CD4-positive, alpha-beta T cell (primary cell): ENCODE measurements at places on chromosomes 13 and 19.

- DNase-seq = peak; percentile 81
Measured at GRCh38 chr19:14505488-14506239, 9.7 kb upstream of the GIPC1 start.

- no peak for DNase-seq
Measured at GRCh38 chr13:39254601-39255000, 216.3 kb downstream of the NHLRC3 start.

DNA sequence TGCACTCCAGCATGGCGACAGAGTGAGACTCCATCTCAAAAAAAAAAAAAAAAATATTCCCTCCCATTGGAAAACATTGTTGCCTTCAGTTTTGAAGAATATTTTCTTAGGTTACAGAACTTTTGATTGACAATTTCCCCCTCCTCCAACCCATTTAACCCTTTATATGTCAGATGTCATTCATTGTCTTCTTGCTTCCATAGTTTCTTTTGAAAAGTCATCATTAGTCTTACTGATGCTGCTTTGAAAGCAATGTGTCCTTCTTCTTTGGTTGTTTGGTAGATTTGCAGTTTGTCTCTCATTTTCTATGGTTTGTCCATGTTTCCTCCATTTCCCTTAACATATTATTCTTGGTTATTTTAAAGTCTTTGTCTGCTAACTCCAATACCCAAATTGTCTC lies 25.4 kb downstream of the ZNF558 start:
- DNase-seq = no peak

DNA sequence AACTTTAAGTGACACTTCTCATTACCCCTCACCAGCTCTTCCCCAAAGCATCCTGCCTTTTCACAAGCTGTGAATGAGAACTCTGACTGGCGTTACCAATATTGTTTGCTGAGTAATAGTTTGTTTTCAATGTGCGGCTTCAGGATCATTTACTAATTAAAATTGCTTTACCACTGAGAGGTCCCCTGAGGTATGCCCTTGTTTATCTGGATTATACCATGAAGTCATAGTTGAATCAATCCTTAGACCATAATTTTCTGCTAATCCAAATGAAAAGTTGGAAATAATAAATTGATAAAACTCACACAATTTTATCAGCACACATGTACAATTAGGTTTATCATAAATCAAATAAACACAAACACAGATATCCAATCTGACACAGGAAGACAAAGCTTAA lies 568.8 kb downstream of the PCDH9 start:
- DNase-seq = no peak

DNA sequence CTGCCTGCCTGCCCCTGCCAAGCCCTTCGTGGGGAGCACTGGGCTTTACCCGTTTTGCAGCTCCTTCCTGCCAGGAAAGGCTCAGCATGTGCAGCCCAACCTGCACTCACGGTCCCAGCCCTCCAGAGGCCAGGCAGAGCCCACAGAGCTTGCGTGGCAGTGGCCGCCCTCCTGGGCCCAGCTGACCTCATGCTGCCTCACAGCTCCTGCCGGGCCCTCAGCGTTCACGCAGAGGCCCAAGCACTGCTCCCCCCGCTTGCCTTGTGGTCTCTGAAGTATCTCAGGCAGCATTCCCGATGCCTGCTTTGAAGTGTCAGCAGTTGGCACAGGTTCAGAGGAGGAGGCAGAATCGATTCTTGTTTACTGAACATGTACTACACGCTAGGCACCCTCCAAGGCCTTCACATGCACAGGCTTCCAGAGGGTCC lies 32.5 kb downstream of the CAPN12 start:
- DNase-seq = no peak

- DNase-seq = no peak
Measured at GRCh38 chr19:12111943-12112637, 28.1 kb downstream of the ZNF20 start.

DNA sequence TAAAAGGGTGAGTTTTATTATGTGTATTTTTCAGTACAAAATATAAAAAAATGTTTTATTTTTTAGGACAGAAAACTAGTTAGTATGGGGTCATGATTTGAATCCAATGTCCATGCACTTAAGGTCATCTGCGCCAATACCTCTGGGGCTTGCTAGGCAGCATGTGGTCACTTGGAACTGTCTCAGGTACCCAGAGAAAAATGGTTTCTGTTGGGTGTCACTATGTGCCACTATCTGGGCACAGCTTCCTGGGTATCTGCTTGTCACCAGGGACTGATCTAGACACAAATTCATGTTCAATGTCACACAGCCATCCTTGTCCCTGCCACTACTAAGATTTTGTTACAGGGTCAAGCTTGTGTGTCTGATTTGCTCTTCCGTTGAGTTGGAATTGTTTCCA lies 100.4 kb downstream of the RGCC start:
- DNase-seq = no peak

DNA sequence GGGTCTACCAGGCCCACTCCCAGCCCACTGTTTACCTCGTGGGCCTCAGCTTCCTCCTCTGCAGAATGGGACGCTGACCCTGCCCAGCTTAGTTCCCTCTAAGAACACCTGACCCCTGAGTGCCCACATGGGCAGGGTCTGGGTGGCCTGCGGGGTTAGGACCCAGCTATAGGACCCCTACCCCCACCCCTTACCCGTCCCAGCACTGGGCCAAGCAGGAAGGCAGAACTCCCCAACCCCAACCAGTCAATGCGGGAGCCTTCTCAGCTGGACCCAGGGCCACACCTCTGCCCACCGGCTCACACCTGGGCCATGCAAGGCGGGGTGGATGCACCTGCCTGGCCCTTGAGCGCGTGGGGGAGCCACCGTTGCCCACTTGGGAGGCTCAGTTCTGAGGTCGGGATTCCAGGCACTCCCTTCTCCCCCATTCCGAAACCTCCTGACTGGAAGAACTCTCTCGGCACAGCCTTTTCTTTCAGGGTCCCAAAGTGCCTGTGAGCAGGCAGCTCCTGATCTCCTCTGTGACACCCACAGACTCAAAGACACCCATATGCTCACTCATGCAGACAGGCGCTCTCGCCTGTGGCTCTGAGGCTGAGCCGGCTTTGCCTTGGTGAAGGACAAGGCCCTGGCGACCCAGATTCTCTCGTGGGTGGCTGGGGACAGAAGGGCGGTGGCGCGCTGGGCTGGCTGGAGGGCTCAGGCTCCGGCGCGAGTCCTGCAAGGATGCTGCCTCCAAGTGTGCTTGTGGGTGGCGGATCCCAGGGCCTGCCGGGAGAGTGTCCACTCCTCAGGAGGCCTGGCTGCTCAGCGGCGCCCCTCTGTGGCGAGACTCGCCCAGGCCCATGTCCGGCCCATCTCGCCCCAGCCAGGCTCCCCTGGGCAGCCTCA lies 27.9 kb upstream of the PARP4 start:
- no peak for DNase-seq

DNA sequence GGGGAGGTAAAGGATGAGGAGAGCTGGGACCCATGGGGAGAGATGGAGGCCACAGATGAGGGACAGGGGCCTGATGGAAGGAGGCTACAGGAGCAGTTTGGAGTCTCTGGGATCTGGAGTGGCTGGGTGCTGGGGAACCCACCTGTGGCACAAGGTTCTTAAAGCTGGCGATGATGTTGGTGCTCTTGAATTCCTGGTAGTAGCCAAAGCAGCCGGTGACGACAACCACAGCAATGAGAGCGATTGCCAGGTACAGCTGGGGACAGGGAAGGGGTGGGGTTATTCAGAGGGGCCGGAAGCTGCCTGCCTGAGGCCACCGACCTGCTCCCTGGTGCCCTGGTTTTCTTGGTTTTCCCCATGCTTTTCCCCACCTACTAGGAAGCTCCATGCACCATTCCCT lies 2.8 kb downstream of the ATP4A start:
- DNase-seq = no peak

DNA sequence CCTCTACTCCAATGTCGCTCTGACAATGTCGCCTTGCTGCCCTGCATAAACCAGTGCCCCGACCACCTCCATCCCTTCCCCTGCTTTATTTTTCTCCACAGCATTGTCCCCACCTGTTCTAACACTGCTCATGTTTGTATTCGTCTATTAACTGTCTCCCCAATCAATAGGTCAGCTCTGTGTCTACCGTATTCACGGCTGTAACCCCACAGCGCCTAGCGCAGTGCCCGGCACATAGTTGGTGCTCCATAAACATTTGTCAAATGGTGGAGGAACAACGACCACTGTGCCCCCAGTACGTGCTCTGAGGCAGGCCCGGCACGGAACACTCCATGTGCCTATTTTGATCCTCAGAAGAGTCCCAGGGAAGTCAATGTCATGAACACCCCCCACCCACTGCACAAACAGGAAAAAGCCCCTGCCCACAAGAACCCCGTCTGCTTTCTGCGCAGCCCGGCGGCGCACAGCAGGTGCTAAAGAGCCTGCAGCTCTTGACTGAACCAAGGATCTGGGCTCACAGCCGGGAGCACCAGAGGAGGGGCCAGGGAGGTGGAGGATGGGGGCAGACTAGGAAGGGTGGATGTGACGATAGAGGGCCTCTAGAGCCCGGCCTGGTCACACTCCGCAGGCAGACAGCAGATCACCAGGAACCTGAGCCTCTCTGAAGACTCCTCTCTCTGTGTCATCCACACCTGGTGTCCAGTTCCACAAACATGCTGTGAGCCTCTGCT lies 1.8 kb upstream of the CEACAM16 start:
- DNase-seq = no peak

- DNase-seq = no peak
Measured at GRCh38 chr13:20168396-20168795, 7.5 kb upstream of the GJA3 start.

DNA sequence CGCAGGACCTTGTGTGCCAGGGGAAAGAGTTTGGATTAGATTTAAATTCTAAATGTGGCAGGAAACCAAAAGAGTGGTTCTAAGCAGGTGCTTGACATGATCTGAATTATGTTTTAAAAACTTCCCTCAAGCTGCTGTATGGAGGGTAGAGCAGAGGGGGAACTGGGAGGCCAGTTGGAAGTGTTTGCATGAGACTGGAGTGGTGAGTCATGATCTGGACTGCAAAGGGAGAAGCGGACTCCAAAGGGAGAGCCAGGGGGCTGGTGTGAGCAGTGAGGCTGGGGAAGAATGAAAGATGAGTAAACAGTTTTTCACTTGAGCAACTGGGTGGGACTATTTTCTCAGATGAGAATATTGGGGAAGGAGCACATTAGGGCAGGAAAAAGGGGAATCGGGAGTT lies 206.1 kb downstream of the DNAJC15 start:
- DNase-seq = no peak

- DNase-seq = no peak
Measured at GRCh38 chr19:15684828-15685227, 11.9 kb downstream of the CYP4F12 start.

DNA sequence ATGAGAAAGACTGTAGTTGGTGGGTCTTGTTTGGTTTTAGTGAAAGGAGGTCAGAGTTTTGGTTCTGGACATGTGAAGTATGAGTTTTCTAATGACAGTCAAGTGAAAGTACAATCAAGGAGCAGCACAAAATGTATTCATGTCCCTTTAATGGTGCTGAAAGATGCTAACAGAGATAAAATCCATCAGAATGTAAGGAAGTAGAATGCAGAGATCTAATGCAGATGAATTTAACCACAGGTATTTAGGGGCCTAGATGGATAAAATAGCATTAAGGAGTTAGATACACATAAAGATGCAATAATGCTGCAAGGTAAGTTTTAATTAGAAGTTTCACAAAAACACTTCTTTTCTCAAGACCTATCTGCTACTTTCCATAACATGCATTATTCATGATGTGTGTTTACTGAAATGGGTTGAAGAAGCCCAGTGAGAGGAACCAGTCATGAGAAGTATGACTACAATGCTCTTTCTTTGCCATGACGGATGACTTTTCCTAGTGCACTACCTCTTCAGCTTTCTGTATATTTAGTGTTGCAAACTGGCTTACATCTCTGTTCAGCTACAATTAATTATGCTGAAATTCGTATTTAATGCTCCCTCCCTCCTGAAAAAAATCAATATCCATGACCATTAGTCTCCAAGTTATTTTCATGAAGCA lies 222.9 kb upstream of the HTR2A start:
- no peak for DNase-seq

GRCh38 chr13:113588394-113589111 lies 4.0 kb downstream of the TFDP1 start:
- DNase-seq = no peak

DNA sequence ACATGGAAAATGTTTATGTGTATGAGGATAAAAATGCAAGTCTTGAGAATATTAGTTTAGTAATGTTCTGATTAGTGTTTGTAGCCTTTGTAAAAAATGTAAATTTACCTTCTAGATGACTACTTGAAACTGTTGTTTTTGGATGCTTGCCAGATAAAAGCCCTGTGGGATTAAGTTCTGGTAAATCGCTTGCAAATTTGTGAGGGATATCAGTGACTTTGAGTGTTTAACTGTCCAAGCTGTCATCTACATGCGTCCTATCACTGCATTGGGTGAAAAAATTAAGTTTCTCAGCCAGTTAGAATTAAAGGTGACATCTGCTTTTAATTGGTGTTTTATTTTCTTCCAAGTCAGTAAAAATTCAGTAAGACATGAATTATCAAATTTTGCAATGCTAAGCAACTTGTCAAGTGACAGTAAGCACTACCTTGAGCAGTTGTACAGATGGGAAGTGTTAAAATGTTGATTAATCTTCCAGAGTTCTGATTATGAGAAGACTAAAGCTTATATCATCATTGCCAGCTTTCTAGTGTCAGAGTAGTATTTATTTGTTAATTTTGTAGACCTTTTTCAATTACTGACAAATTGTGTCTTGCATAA lies 88.0 kb downstream of the PCCA start:
- DNase-seq = no peak

- DNase-seq = peak; percentile 7
Measured at GRCh38 chr13:29472332-29472961, 123.0 kb downstream of the SLC7A1 start.

DNA sequence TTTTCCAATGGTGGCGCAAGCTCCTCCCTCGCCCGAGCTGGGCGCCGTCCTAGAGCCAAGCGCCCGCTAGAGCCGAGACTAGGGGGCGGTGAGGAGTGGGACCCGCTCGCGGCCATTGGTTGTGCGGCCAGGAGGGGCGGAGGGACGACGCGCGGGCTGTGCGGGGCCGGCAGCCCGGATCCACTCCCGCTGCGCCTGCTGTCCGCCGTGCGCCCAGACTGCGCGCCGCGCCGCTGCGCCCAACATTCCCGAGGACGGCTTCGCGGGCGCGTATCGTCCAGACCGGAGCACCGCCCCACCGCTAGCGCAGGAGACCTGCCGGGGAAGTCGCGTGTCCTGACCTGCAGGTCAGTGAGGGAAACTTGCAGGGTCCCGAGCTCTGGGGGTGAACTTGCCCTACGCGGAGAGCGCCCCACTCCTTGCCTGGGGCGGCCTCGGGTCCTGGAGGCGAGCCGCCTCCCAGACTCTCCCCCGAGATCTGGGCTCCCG lies at the start of gene SERTM1:
Gene SERTM1 (plus strand): TSS at position 183 of the 489 bp plus-strand sequence. CDS start 21,059 bp downstream, outside the sequence.
- no peak for DNase-seq

- no peak for DNase-seq
Measured at GRCh38 chr19:23407616-23408133, 12.4 kb upstream of the ZNF91 start.

GRCh38 chr19:15212711-15213110 lies 11.9 kb upstream of the NOTCH3 start:
- DNase-seq = no peak

- DNase-seq = no peak
Measured at GRCh38 chr19:43638214-43638994, 1.2 kb downstream of the CADM4 start.

DNA sequence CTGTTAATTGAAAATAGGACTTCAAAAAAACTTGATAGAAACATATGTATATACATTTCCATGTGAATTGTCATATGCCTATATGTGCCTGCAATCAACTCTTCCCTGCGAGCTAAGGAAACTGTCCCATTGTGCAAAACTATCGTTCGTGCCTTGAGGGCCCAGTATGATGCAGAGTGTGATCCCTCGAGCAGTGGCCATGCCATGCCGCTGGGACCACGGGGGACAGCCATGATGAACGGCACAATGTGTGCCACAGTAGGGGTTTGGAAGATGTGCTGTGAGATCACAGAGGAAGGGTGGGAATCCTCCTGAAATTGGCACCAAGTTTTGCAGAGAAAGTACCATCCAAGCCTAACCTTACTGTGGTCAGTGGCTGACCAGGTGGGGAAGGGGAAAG lies 118.1 kb upstream of the SOX1 start:
- no peak for DNase-seq
